Cortex of kidney (tissue), 1 donor: ENCODE measurements at places on chromosomes 13 and 19.

DNA sequence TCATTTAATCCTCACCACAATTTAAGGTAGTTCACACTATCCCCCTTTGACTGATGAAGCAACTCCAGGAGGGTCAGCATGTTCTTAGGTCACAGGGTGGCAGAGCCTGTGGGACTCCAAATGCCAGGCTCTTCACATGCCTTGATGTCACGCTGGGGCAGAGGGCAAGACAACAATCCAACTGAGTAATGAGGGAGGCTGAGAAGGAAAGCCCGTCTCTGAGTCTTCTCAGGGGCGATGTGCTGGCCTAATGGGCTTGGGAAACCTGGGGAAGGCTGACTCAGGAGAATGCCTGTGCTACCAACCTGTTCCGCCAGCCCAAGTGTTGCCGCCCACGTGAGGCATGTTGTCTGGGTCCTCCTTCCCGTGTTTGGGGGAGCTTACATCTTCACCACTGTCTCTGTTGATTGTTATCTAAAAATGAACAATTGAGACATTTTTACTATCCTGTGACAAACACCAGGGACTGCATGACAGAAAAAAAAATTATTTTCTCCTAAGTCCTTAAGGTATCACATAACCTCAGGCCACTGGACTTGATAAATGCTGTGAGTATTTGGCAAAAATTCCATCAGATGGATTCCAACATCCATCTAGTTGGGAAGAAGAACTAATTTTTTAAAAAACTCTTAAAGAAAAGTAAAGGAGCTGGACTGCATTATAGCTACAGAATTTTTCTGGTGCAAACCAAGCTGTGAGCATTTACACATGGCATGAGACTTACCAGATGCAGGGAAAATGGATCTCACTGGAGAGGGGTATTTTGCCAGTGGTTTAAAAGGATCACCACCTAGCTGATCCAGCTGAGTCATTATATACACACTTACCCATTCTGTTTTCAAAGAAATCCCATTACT lies 157.5 kb downstream of the RGCC start:
- no peak for DNase-seq

DNA sequence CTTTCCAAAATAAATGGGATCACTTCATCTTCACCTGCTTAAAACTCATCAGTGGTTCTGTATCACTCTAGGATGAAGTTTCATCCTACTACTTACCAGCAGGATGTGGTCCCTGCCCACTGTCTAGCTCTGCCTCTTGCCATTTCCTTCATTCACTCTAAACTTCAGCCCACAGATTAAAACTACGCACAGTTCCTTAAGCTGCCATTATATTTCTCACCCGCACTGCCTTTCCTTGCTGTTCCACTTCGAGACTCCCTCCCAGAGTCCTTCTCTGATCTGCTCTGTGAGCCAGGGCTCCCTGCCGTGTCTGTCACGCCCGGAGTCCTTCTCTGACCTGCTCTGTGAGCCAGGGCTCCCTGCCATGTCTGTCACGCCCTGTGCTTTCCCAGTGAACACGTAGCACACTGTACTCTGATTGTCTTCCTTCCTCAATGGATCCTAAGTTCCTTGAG lies 52.0 kb upstream of the NPAS1 start:
- DNase-seq = no peak

GRCh38 chr19:5600797-5601196 lies 21.8 kb downstream of the SAFB2 start:
- no peak for DNase-seq

- no peak for DNase-seq
Observed at GRCh38 chr13:96678801-96679200, 315.5 kb downstream of the OXGR1 start.

DNA sequence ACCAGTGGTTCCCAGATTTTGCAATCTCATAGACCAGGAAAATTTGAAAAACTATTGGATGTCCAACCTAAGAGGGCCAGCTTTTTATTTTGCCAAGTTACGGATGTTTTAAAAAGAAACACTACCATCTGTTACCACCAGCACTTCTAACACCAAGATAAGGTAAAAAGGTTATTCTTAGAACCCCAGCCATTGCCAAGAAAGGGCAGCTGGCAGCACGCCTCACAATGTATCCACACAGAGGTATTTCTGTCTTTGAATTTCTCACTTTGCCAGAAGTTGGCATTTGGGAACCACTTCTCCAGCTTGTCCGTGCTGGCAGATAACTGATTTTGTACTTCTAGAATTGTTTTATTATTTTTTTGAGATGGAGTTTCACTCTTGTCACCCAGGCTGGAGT lies 28.7 kb downstream of the CAPN12 start:
- no peak for DNase-seq

GRCh38 chr13:27601803-27602202 lies 18.5 kb downstream of the LNX2 start:
- DNase-seq = no peak

- no peak for DNase-seq
Observed at GRCh38 chr13:32587811-32588170, 1.5 kb downstream of the PDS5B start.

DNA sequence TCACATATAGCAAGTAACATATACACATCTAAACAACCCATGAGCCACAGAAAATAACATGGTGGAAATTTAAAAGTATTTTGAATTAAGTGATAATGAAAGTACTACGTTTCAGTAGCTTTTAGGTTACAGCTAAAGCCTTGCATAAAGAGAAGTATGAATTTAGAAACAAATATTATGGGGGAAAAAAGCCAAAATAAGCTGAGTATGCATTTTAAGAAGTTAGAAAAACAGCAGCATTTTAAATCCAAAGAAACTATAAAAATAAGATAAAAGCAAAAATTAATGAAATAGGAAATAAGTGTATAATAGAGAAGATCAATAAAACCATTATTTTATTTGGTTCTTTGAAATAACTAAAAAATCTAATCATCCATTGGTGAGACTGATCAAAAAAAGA lies 89.8 kb upstream of the ARHGEF7 start:
- no peak for DNase-seq

GRCh38 chr13:78978381-78978998 lies 319.5 kb upstream of the OBI1 start:
- DNase-seq = no peak

DNA sequence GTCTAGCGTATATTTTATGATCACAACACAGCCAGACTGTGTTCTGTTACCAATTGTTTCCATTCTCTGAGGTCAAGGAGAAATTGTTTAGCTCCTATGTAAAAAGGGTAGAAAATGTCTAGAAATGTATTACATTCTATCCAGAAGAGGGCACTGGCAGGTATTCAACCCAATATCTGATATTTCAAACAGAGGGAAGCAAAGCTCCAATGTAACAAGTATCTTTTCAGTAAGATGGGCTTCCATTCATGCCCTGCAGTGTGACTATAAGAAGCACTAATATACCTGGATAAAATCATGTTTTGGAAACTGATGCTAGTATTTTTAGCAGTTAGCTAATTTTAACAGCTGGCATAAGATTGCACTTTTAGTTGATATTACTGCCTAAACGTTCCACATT lies 312.7 kb downstream of the FGF14 start:
- DNase-seq = no peak

GRCh38 chr19:14871619-14872230 lies 14.2 kb downstream of the OR7A17 start:
- DNase-seq = no peak

DNA sequence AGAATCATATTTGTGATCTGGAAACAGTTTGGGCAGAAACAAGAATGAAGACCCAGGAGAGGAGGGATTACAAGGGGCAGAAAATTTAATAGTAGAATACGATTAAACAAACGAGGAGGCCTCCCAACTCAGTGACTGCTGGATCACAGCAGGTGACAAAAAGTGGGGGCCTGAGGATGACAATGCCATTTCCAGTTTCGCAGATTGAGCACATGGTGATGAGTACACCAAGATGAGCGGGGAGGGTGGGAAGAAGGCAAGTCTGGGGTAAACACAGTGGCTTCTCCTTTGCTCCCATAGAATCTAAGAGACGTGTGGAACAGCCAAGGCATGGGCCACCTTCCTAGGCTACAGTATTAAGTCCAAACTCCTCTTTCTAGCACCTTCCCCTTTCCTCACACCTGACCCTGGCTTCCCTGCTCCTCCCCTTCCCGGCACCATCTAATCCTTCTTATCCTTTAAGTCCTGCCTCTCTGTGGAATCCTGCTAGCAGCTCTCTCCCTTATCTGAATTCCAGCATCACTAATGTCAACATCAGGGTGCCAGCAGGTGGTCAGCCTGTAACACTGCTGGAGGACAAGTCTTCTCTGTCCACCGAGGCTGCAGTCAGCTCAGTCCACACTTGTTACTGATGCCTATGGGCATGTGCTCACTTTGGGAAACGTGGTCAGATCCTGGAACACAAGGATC lies 13.5 kb downstream of the ATP7B start:
- DNase-seq = no peak

DNA sequence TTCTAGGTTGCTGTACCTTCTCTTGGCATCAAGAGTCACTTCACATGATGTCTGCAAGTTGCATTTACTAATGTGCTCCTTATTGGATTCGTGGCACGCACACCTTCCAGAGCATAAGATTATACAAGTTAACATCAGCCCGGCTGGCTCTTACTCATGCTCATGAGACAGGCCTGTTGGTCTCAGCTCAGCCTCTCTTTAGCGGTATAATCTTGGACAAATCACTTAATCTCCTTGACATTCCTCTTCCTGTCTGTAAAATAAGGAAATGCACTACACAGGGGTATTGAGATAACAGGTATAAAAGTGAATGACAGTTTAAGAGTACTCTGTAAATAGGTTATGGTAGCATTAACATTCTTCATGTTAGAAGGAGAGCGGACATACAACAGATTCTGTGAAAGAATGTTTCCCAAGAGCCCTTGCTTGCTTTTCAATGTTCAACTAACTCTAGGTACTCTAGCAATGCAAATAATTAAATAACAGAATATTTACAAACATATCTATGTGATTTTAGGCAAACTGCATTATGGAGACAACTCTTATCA lies 181.1 kb downstream of the FGF14 start:
- DNase-seq = no peak

DNA sequence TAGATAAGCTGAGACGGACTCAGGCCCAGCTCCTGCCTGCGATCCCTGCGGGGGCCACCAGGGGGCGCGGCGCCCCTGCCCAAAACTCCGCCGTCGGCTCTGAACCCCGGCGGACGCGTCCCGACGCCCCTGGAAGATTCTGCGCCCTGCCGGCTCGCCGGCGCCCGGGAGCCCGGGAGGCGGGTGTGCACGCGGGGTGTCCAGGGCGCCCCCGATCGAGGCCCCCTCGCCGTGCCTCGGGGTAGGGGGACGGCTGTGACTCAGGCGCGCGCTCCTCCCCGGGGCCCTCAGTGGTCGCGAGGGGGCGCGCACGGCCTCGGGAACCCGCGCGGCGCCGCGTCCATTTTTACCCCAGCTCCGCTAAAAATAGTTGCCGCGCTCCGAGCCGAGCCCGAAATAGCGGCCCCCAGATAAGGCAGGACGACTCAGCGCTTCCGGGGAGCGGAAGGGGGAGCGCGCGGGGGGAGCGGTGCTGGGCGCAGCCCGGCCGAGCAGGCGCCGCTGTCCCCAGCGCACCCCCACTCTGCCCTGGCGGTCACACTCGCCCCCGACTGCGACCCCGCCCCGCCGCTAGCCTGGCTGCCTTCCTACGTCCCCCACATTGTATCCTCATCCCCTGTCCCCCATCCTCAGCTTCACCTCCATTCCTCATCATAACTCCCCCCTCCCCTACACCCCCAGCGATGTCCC lies 16.0 kb upstream of the ERCC1 start:
- no peak for DNase-seq

DNA sequence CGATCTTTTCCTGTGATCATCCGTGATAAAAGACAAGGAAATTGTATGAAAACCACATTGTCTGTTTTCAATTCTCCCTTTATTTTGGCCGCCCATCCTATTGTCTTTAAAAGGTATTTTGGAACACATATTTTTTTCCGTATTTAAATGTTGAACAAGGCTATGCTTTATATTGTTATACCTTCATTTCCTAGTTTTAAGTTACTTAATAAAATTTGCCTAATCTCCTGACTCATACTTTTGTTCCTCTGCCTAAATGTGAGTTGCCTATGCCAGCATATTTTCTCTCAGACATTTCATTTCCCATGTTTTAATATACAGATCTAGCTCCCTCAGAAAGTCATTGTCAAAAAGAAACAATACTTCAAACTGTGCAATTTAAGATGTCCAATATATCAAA lies 104.2 kb downstream of the SLITRK6 start:
- no peak for DNase-seq

DNA sequence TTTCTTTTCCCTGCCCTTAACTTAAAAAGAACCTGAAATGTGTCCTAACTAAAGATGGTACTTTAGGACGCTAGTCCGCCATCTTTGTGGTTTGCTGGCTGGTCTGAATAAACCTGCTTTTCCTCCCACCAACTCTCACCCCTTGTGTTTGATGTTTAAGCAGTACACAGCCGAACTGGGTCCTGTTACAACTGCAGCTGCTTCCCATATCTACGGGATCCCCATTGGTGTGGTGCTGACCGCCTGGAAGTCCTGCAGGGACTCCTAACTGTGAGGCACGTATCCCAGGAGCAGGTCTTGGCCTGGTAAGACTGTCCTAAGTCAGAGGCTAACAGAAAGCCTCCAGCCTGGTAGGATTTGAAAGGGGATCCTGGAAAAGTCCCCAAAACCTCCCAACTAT lies 40.9 kb upstream of the VSTM2B start:
- no peak for DNase-seq

- no peak for DNase-seq
Observed at GRCh38 chr13:52929846-52930245, 81.4 kb upstream of the PCDH8 start.

- DNase-seq = no peak
Observed at GRCh38 chr13:20460761-20461160, 64.9 kb downstream of the CRYL1 start.

DNA sequence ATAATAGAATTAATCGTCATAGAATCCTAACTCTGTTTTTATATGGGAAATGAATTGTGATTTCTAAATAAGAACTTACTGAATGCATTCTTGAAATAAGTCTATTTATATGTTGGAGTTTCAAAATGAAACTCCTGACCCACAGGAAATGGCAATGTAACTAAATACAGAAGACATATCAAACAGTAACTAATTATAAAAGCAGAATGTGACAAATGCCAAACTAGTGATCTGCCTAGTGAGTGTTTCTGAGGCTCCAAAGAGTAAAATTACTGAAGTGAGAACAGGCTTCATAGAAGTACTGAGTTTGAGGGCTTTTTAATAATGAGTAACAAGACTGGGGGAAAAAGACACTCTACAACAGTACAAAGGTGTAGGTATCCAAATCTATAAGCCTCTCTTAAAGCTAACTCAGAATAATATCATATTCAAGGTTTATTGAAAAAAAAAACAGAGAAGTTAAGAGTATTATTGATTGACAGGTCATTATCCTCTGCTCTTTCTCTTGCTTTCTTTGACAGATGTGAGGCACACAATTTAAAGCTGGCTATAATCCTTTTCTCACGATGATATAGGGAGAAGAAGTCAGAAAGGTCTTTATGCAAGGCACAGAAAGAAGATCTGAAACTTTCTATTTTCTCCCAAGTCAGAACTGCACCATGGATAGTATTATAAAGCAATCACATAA lies 17.4 kb upstream of the ATXN8OS start:
- DNase-seq = no peak

DNA sequence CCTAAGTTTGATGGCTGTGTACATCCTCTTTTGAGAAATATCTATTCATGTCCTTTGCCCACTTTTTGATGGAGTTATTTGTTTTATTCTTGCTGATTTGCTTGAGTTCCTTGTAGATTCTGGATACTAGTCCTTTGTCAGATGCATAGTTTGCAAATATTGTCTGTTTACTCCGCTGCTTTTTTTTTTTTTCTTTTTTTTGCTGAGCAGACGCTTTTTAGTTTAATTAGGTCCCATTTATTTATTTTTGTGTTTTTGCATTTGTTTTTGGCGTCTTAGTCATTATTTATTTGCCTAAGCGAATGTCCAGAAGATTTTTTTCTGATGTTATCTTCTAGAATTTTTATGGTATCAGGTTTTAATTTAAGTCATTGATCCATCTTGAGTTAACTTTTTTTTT lies 114.9 kb downstream of the GPC6 start:
- DNase-seq = no peak
